ENCODE measurements at places on chromosomes 7 and 10. TPM values are rescaled to one million over a fixed set of nuclear protein-coding genes. Genes with fewer than 3 reads are reported as not detected.

GRCh38 chr7:39745320-39745719 lies 121.9 kb downstream of the RALA start:
- DNase-seq: peak; percentile 62

DNA sequence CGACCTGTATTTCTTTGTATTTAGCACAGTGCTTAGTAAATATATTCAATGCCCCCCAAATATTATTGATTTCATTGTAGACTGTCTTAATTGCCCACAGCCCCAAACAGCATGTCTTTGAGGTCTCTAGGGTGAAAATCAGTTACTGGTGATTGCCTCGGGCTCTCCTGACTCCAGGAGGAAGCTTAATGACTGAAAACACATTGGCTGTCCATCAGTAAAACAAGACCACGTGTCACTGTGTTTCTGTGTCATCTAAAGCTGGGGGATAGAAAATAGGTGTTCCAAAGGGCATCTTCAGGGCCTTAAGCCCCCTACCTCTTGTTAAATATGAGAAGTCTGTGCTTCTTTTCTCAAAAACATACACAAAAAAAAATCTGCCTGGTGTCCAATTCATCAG lies 67.9 kb downstream of the CACNA2D1 start:
- no peak for DNase-seq

- DNase-seq: peak; percentile 97
Observed at GRCh38 chr7:43869006-43869866, at the start of gene MRPS24. Gene MRPS24, minus strand, starts transcription at chr7:43869517. Its CDS starts 22 bp downstream, at chr7:43869495.

DNA sequence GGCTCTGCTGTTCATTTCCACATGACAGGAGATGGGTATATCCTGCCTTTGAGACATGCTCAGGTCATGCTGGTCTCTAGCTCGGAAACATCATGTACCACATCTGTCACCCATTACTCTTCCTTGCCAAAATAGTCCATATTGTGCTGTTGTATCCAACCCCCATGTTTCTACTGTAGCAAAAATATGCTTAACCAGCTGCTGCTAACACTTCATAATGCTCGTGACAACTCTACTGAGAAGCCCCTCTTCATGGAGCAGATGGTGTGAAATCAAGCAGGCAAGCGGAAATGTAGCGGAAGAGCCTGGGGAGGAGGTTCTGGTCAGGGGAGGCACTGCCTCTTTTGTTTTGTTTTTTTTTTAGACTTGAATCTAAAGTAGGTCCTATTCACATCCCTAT lies 82.9 kb downstream of the NPY start:
- DNase-seq: no peak

DNA sequence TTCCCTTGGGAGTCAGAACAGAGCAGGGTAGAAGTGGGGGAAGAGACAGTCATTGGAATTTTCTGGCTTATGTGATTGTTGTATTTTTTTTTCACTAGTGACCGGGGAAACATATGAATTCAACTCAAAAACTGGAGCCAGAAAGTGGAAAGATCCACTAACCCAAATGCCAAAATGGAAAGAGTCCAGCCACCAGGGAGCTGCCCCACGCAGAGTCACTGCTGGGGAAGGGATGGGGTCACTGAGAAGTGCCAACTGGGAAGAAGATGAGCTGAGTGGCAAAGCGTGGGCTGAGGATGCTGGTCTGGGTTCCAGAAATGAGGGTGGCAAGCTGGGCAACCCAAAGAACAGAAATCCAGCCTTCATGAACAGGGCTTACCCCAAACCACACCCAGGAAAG lies 69.2 kb downstream of the CDHR3 start:
- no peak for DNase-seq

The SLC13A1 gene
- not detected for total RNA-seq

- no peak for DNase-seq
Observed at GRCh38 chr7:108015740-108016139, 12.8 kb upstream of the LAMB1 start.

DNA sequence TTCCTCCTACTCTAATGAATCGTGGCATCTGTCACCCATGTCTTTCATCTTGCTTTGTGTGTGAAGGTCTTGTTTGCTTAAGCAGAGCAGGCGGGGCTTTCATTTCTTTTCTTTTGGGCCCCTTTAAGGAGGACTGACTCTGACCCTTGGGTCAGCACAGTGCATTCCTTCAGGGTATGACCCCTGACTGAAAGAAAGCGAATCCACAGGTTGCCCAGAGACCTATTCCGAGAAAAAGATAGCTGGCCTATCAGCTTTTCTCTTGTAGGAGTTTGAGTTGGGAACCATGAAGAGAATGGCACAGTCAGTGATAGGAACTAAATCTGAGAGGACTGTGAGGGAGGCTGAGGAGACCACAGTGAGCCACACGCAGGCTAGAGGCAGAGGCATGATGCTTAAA lies 193.2 kb upstream of the CDCA7L start:
- no peak for DNase-seq

The PNLIPRP1 gene
- total RNA-seq: not detected

The MRLN gene
- not detected for total RNA-seq

- no peak for DNase-seq
Observed at GRCh38 chr10:86401588-86402282, 35.1 kb upstream of the GRID1 start.

DNA sequence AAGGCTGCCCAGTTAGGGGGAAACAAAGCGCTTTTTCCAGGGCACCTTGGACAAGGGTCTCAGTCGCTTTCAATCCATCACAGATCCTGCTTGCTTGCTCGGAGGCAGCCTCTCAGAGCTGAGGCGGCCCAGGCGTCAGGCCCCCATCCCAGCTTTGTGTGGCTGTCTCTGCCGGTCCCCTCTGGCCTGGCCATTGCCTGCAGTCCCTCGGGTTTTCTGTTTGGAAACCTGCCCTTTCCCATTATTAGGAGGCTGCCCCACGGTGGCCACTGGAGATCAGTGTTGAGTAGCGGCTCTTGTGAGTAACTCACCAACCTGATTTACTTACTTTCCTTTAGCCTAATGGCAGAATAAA lies 216.1 kb downstream of the GLRX3 start:
- DNase-seq: no peak

The HOXA7 gene
- total RNA-seq: 2.2 TPM
